ENCODE measurements at places on chromosomes 5 and 9. TPM values are rescaled to one million over a fixed set of nuclear protein-coding genes. Genes with fewer than 3 reads are reported as not detected.
A peak's percentile ranks its signal among the peaks of the same experiment; 100 is the strongest.

Gene SELENOP
- 119 TPM for total RNA-seq

DNA sequence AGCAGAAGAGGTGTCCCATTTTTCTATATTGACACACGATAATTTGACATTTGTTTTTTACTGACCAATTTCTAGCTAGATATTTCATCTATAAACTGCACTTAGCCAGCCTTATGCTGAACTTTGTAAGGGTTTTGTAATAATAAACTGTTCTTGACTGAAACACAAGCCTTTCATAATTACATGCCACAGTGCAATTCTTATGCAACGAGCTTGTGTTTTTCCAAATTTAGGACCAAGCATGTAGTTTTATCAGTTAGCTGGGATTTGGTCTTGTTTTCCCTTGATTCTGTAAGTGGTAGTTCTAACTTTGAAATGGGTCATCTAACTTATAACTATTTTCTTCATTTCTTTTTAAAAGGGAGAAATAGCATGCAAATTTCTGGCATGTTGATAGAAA, 1.3 kb upstream of the LURAP1L start:
- H3K27me3 ChIP-seq = no peaks in the 10 kb centered on the region
- DNase-seq = no peak
- no peaks in the 10 kb centered on the region for H3K36me3 ChIP-seq
- H3K4me1 ChIP-seq = peaks cover 2% of the 10 kb centered on the region
- no peak overlapping the region for H3K4me3 ChIP-seq

DNA sequence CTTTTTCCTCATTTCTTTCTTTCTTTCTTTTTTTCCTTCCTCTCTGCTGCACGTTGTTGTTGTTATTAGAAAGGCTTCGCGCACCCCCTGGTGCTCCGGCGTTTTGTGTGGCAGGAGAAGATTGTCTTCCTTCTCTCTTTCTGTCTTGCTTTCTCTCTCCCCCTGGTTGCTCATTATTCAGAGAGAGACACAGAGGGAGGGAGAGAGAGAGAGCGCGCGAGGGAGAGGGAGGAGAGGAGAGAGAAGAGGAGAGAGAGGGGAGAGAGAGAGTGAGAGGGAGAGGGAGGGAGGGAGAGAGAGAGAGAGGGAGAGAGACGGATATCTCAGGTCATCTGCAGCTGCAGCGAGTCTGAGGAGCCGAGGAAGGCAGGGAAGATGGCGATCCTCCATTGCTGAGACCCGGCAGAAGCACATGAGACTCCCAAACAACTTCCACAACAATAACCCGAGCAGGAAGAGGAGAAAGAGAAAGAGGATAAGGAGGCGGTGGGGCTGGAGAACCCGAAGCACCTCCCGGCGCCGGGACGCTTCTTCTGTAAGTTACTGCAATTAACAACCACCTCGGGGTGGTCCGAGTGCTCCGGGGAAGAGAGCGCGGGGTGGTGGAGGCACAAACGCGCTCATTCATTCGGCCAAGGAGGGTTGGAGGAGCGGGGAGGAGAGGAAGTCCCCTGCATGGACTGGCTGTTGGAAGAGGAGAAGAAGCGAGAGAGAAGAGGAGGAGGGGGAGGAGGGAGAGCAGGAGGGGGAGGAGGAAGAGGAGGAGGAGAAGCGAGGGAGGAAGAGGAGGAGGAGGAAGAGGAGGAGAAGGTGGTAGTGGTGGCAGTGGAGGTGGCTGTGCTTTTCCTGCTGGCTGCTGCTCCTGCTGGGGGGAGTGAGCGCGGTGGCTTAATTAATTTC, at the start of gene ZNF462:
ZNF462 (plus strand) TSS at position 346 of the 900 bp plus-strand sequence. CDS start 60,218 bp downstream, outside the sequence.
- no peak for DNase-seq
- H3K4me1 ChIP-seq = no peaks in the 10 kb centered on the region
- H3K27ac ChIP-seq = peak within 1 kb of the TSS; percentile 77
- peak within 1 kb of the TSS; percentile 69 for H3K4me3 ChIP-seq

Gene TMEM141
- total RNA-seq = 10.9 TPM

DNA sequence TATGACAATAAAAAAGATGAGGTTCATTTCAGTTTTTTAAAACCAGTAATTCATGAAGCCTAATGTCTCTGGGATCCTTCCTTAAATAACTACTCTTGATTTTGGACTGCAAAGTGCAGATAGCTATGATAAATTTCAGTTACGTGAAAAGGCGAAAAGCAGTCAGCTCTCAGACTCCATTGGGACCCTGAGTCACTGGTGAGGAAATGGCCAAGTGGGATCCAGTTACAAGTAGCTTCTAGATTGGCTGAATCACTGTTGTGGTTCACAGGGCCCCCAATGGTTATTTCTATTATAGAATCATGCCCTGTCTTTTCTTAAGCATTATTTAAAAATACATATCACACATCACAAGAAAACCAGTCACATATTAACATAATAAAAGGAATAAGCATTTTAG, 31.1 kb upstream of the PPP3R2 start:
- H3K4me3 ChIP-seq = no peak overlapping the region
- H3K27me3 ChIP-seq = no peaks in the 10 kb centered on the region
- no peak overlapping the region for H3K27ac ChIP-seq
- no peaks in the 10 kb centered on the region for H3K36me3 ChIP-seq
- H3K4me1 ChIP-seq = no peaks in the 10 kb centered on the region
- DNase-seq = no peak

GRCh38 chr9:137460363-137461315, 1.5 kb upstream of the NSMF start:
- H3K27me3 ChIP-seq = no peaks in the 10 kb centered on the region
- H3K36me3 ChIP-seq = peaks cover 3% of the 10 kb centered on the region
- no peak overlapping the region for H3K27ac ChIP-seq
- no peak for DNase-seq
- H3K4me3 ChIP-seq = no peak overlapping the region
